ENCODE measurements at places on chromosomes 3 and 15.

DNA sequence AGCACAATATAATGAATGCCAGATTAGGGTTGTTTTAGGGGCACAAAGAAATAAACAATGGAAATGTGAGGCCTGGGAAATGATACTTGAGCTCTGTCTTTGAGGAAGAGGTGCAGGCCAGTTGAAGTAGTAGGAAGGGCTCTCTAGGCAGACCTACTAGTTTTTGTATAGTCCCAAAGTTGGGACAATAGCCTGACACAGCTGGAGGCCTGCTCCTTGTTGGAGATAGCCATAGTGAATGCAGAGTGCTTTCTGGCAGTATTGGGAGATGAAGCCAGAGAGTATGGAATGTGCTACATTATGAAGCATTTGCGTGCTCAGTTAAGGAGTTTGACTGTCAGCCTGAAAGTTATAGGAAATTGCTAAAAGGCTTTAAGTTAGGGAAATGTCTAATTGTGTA, 251.2 kb upstream of the ZPLD1 start:
- H3K36me3 ChIP-seq = no peaks in the 10 kb centered on the region
- H3K4me3 ChIP-seq = no peak overlapping the region

GRCh38 chr3:98966862-98967546, 65.5 kb upstream of the DCBLD2 start:
- DNase-seq = no peak
- no peak overlapping the region for H3K4me3 ChIP-seq
- H3K27me3 ChIP-seq = peaks cover 10% of the 10 kb centered on the region
- H3K36me3 ChIP-seq = no peaks in the 10 kb centered on the region

- peak overlapping the region; percentile 92 for H3K27ac ChIP-seq
- peaks cover 3% of the 10 kb centered on the region for H3K27me3 ChIP-seq
- peak overlapping the region; percentile 43 for H3K4me3 ChIP-seq
- no peaks in the 10 kb centered on the region for H3K36me3 ChIP-seq
Observed at GRCh38 chr15:50880206-50880605, 28.3 kb upstream of the AP4E1 start.

DNA sequence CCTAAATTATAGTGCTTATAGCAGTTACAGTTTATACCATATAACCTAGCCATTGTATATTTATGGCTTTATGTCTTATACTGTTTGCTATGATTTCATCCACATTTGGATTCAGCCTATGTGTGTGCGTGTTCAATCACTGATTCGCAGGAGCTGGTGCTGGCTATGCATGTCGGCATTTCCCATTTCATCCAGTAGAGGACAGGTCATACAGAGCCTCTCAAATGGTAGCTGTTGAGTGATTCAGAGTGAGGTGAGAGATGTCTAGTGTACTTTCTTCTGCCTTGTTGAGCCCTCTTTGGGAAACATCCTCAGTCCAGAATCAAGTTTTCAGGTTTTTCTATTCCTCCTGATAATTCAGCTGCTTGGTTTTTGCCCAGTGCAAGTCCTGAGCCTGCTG, 76.1 kb downstream of the FRMD4B start:
- H3K27me3 ChIP-seq = no peaks in the 10 kb centered on the region
- no peaks in the 10 kb centered on the region for H3K36me3 ChIP-seq
- no peak overlapping the region for H3K4me3 ChIP-seq
- DNase-seq = no peak
- H3K27ac ChIP-seq = no peak overlapping the region

DNA sequence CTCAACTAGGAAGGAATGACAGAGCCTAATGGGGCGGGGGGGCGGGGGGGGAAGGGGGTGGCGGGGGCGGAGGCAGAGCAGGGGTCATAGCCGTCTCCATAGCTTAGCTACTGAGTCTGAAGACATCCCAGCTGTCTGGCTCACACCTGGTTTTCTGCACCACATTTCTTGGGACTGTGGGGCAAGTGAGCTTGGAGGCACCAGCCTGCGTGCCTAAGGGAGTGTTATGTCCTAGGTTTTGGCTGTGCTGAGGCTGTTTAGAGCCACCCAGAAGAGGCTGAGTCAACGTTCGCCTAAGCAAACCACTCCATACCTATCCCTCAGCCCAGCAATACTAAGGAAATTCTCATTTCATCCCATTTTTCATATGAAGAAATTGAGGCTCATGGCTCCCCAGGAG, 1.4 kb downstream of the IL17RD start:
- H3K27ac ChIP-seq = no peak overlapping the region
- no peaks in the 10 kb centered on the region for H3K36me3 ChIP-seq
- H3K4me3 ChIP-seq = no peak overlapping the region
- no peak for DNase-seq

Measured in activated CD4-positive, alpha-beta T cell treated with anti-CD3 and anti-CD28 coated beads for 36 hours (primary cell).